ENCODE measurements at places on chromosomes 11 and 22. TPM values are rescaled to one million over a fixed set of nuclear protein-coding genes. Genes with fewer than 3 reads are reported as not detected.

DNA sequence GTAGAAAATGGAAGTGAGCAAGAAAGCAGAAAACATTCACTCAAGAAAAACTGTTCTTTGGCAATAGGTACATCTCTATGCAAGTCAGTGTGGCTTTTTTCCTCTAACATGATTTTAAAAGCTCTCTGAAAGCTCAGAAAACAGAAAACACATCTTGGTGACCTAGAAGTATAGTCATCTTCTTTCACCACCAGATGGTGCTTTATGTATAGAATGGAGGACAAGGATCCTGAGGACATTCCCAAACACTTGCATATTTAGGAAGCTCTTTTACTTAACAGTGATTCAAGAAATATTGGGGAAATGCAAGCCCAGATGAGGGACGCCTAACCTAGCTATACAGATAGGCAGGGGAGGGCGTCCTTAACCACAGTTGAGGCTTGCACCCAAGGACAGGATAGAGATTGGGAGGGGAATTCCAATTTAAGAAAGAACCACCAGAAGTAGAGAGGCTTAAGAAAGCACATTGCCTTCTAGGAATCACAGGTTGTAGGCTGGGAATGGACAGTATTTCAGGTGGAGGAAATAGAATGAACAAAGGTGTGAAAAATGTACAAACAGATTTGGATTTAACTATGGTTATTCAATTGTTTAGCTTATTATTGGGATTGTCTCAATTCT lies 13.8 kb upstream of the CCDC81 start:
- H3K36me3 ChIP-seq, result no peaks in the 10 kb centered on the region
- H3K27ac ChIP-seq, result no peak overlapping the region
- no peak overlapping the region for H3K4me3 ChIP-seq
- DNase-seq, result no peak
- H3K4me1 ChIP-seq, result no peaks in the 10 kb centered on the region

- H3K27me3 ChIP-seq, result no peaks in the 10 kb centered on the region
- H3K36me3 ChIP-seq, result no peaks in the 10 kb centered on the region
- no peaks in the 10 kb centered on the region for H3K4me1 ChIP-seq
- H3K4me3 ChIP-seq, result no peak overlapping the region
These were observed 5.5 kb downstream of the FOLR3 start for GRCh38 chr11:72141066-72141465.

The OR51E1 gene
- not detected for total RNA-seq

DNA sequence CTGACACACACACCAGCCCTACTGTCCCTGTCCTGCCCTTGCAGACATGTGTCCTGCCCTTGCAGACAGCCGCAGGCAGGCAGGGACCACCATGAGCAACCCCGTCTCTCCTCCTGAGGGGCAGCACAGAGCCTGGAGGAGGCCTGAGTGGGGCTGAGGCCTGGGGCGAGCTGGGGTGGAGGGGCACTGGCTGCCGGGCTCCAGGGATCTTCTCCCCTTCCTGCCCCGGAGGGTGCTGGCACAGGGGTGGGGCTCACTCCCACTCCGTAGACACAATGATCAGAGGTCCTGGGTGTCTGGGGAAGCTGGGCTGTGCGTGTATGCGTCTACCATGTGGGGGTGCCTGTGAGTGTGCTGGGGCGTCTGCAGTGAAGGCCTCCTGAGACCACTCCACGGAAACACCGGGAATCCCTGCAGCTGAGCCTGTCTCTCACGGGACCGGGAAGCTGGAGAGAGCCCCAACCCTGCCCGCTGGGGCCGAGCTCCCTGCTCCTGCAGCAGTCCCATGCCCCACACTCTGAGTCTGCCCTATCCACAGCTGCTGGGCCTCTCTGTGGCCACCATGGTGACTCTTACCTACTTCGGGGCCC lies 588 bp downstream of the TSPAN32 start:
- peaks cover 9% of the 10 kb centered on the region for H3K4me1 ChIP-seq
- no peak overlapping the region for H3K27ac ChIP-seq
- H3K36me3 ChIP-seq, result no peaks in the 10 kb centered on the region
- H3K4me3 ChIP-seq, result peak overlapping the region; percentile 7
- DNase-seq, result peak; percentile 47

DNA sequence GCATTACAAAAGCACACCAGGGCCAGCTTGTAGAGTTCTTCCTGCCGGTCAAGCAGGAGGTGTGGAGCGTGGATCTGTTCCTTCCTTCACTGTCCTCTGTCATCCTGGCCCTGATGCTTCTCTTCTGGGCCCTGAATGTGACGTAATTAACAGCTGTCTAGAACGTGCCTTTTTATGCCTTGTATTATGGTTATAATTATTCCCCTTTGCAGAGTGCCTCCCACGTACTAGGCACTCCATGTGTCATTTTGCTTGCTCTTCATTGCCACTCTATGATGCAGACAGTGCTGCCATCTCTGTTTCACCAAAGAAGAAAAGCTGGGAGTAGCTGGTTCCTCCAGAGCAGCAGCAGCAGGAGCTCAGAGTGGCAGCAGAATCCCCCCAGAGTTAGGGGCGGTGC lies 132.1 kb upstream of the TTC12 start:
- no peak for DNase-seq
- no peak overlapping the region for H3K4me3 ChIP-seq
- no peaks in the 10 kb centered on the region for H3K4me1 ChIP-seq

DNA sequence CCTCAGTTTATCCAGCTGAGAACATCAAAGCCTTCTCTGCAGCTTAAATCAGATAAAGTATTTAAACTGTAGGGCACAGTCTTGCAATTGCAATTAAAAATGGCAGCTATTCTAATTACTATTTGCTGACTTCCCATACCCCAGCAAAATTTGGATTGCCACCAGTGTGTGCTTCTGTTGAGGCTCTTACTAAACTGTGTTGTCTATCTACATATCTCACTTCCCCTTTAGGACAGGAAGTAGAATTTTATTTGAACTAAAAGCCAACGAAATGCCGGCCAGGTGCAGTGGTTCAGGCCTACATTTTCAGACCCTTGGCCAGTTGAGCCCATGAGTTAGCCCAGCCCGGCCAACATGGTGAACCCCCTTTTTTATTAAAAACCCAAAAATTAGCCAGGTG lies 7.1 kb downstream of the SAA4 start:
- H3K27me3 ChIP-seq, result no peaks in the 10 kb centered on the region
- no peaks in the 10 kb centered on the region for H3K36me3 ChIP-seq
- H3K27ac ChIP-seq, result no peak overlapping the region
- H3K4me3 ChIP-seq, result no peak overlapping the region
- DNase-seq, result no peak

GRCh38 chr11:114784216-114784615 lies 105.9 kb downstream of the NXPE2 start:
- H3K27me3 ChIP-seq, result no peaks in the 10 kb centered on the region
- H3K36me3 ChIP-seq, result no peaks in the 10 kb centered on the region
- no peak for DNase-seq
- H3K4me1 ChIP-seq, result no peaks in the 10 kb centered on the region

The TNNT3 gene
- total RNA-seq, result not detected

The NLRP14 gene
- 0.07 TPM for total RNA-seq

GRCh38 chr11:94924612-94925011 lies 48.7 kb downstream of the CWC15 start:
- no peaks in the 10 kb centered on the region for H3K4me1 ChIP-seq
- H3K27ac ChIP-seq, result no peak overlapping the region
- H3K36me3 ChIP-seq, result no peaks in the 10 kb centered on the region
- H3K4me3 ChIP-seq, result no peak overlapping the region
- H3K27me3 ChIP-seq, result no peaks in the 10 kb centered on the region
- DNase-seq, result no peak

- no peak overlapping the region for H3K27ac ChIP-seq
- no peaks in the 10 kb centered on the region for H3K27me3 ChIP-seq
- H3K4me3 ChIP-seq, result no peak overlapping the region
- no peaks in the 10 kb centered on the region for H3K36me3 ChIP-seq
- H3K4me1 ChIP-seq, result no peaks in the 10 kb centered on the region
These were observed 23.8 kb downstream of the FADS2 start for GRCh38 chr11:61851900-61852295.

DNA sequence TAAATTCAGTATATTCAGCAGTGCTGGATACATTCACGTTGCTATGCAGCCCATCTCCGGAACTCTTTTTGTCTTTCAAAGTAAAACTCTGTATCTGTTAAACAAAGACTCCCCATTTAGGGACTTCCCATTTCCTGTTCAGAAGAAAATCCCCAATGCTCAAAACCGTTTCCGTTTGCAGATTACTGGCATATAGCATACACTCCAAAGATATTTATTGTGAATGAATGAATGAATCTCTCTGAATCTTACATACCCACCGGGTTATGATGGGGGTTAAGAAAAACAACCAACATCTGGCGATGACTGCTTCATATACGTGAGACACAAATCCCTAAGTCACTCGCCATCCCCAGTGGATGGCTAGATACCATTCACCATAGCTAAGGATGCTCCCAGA lies 1.6 kb downstream of the THY1 start:
- H3K27ac ChIP-seq, result no peak overlapping the region
- H3K36me3 ChIP-seq, result no peaks in the 10 kb centered on the region
- DNase-seq, result no peak
- no peak overlapping the region for H3K4me3 ChIP-seq
- H3K27me3 ChIP-seq, result no peaks in the 10 kb centered on the region

The AQP11 gene
- 9.8 TPM for total RNA-seq

The CARD10 gene
- 27.8 TPM for total RNA-seq

The MRGPRF gene
- 1.9 TPM for total RNA-seq

GRCh38 chr11:27857588-27857987 lies 157.3 kb upstream of the BDNF start:
- H3K36me3 ChIP-seq, result no peaks in the 10 kb centered on the region
- no peak overlapping the region for H3K27ac ChIP-seq
- H3K27me3 ChIP-seq, result no peaks in the 10 kb centered on the region
- H3K4me1 ChIP-seq, result no peaks in the 10 kb centered on the region
- DNase-seq, result no peak

The APBB1 gene
- 4.4 TPM for total RNA-seq

DNA sequence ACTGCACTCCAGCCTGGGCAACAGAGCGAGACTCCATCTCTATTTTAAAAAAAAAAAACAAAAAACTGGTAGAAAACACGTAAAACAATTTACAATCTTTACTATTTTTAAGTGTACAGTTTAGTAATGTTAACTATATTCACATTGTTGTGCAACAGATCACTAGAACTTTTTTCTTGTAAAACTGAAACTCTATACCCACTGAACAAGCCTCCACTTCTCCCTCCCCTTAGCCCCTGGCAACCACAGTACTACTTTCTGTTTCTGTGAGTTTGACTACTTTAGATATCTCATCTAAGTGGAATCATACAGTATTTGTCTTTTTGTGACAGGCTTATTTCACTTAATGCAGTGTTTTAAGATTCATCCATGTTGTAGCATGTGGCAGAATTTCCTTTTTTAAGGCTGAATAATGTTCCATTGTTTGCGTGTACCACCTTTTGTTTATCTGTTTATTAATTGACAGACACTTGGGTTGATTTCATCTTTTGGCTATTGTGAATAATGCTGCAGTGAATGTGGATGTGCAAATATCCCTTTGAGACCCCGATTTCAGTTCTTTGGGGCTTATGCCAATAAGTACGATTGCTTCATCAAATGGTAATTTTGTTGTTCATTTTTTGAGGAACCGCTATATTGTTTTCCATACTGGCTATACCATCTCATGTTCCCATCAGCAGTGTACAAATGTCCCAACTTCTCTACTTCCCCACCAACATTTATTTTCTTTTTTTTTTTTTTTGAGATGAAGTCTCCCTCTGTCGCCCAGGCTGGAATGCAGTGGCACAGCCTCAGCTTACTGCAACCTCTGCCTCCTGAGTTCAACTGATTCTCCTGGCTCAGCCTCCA lies 11.0 kb downstream of the DDB2 start:
- H3K36me3 ChIP-seq, result no peaks in the 10 kb centered on the region
- H3K4me1 ChIP-seq, result no peaks in the 10 kb centered on the region
- no peak overlapping the region for H3K27ac ChIP-seq
- no peak for DNase-seq

The SLC25A18 gene
- total RNA-seq, result 48.4 TPM

DNA sequence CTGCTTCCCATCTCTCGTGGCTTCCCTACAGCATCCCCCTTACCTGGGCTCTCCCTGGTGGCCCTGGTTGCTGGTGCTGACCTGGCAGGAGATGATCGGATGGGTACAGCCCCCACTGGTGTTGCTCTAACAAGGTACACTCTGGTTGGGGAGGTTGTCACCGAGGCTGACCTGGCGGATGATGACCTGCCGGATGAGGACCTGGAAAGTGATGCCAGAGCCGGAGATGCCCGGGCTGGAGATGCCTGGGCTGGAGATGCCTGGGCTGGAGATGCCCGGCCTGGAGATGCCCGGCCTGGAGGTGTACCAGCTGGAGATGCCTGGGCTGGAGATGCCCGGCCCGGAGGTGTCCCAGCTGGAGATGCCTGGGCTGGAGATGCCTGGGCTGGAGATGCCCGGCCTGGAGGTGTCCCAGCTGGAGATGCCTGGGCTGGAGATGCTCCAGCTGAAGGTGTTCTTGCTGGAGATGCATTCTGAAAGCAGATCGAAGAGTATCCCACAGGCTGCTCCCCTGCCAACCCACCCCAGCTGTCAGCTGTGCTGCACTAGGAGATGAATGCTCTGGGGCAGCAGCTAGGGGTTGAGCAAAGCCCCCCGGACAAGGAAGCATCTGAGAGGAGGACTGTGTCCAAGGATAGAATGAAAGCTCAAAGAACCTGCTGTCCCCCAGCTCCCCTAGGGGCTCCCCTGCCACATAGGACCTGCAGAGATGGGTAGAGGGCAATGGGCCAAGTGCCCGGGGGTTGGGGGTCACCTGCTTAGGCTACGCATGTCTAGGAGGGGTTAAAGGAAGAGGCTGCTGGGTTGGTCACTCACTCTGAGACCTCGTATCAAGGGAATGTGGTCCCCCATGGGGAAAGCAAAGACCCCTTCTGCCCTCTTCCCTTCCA lies 10.6 kb downstream of the TMPRSS13 start:
- no peaks in the 10 kb centered on the region for H3K36me3 ChIP-seq
- no peak overlapping the region for H3K4me3 ChIP-seq
- no peak overlapping the region for H3K27ac ChIP-seq

DNA sequence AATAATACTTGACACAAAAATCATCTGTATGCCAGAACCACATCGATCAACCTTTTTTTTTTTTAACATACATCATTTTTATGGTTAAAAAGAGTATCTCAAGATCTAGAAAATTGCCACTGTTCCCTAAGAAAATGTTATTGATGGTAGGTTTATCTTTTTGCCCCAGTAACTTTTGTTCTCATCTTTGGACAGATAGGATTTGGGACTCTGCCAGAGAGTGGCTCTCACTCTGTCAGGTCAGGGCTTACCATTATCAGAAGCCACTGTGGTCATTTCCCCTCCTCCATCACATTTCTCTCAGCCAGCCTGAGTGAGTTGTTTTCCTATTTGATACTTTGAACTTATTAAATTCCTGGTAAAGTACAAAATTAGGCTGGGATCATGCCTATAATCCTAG lies 47.9 kb upstream of the YWHAH start:
- no peaks in the 10 kb centered on the region for H3K4me1 ChIP-seq
- H3K4me3 ChIP-seq, result no peak overlapping the region
- H3K27me3 ChIP-seq, result no peaks in the 10 kb centered on the region
- no peak for DNase-seq
- H3K36me3 ChIP-seq, result no peaks in the 10 kb centered on the region
- H3K27ac ChIP-seq, result no peak overlapping the region

The SPDYC gene
- total RNA-seq, result 0.49 TPM

DNA sequence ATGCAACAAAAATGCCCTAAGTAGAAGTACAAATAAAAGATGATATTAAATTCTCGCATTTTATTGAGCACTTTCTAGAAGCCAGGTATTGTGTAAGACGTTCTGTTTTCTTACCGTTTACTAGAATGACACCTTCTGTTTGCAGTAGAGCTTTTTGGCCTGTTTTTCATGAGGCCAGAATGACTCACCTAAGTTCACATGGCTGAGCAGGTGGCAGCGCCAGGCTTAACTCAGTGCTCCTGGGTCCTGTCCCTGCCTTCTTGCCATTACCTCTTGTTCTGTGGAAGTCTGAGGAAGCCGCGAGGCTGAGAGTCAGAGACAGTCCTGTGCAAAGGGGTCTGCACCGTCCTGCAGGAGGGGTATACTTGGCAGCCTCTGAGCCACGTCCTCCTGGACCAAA lies 113.8 kb downstream of the ATXN10 start:
- peak overlapping the region; percentile 49 for H3K27ac ChIP-seq
- DNase-seq, result peak; percentile 73
- no peak overlapping the region for H3K4me3 ChIP-seq
- H3K27me3 ChIP-seq, result no peaks in the 10 kb centered on the region
- H3K36me3 ChIP-seq, result no peaks in the 10 kb centered on the region

Data from right lobe of liver (tissue), 6 donors.